Heart right ventricle (tissue), 16 donors: ENCODE measurements at places on chromosomes 1 and 21.

DNA sequence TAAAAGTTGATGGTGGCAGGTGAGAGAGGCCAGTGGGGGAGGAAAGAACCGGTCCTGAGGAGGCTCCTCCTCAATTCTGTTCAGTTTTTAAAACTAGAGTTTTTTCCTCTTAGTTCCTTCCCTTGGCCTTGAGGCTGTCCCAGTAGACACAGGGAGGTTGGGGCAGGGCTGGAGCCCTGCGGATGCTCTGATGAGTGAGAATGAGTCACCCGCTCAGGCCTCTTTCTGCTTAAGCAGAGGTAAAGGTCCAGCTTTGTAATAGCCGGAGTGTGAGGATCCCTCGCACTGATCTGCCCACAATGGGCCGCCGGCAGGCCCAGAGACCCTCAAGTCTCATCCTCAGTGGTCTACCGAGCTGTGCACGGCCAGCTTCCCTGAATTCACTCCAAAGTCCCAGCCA, 49.6 kb upstream of the IRF2BP2 start:
- DNase-seq = no peak

DNA sequence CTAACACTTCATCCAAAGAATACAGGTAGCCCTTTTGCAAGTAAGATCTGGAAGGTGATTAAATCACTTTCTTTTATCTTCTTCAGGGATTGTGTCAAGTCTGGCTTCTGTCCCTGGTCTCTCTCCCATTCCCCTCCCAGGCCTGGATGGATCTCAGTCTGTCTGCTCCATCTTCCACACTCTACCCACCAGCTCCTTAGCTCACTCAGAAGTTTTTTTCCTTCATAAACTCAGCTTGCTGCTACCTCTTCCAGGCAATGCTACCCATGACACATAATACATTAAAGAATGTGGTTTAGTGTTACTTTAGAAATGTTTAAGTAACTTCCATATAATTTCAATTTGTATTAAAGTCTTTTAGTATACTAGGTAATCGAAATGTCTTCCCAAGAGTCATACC, 133.1 kb downstream of the AKT3 start:
- DNase-seq = no peak

DNA sequence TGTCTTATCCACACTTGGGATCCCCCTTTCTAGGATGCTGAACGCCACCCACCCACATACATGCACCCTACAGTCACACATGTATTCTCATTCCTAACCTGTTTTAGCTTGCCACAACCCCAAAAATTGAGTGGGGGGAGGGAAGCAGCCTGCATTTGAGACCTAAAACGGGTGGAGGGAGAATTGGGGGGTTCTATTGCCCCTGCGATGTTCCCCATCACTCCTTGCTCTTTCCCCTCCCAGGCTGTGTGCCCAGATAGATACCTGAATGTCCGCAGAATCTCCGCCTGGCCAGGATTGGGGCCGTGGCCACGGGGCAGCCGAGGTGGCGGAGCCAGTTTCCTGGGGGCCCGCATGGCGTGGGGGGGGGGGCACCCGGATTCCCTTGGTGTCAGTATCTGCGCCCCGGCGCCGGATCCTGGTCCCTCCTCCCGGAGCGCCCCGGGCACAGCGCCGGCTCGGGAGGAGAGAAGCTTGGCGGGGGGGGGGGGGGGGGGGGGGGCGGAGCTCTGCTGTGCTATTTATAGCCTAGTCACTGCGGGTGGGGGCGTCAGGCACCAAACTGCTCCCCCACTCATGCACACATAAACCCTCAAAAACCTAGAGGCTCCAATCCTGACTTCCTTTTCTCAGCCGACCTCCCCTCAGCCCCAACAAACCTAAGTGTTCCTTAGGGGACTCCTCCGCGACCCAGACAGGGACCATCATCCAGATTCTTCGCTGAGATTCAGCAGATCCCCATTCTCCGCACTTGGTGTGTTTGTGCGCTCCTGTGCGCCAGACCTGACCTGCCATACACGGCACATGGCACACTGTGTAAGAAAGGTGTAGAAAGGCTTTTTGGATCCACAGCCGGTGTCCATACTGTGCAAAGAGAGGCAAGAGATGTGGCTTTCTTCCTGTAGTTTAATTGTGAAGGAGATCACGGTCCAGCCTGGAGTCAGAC, 1.9 kb downstream of the ANKRD34A start:
- peak; percentile 38 for DNase-seq

- no peak for DNase-seq
These were observed 741.7 kb downstream of the MATN1 start for GRCh38 chr1:29981586-29982239.

- DNase-seq = no peak
These were observed 69.2 kb downstream of the LMX1A start for GRCh38 chr1:165287329-165287728.

DNA sequence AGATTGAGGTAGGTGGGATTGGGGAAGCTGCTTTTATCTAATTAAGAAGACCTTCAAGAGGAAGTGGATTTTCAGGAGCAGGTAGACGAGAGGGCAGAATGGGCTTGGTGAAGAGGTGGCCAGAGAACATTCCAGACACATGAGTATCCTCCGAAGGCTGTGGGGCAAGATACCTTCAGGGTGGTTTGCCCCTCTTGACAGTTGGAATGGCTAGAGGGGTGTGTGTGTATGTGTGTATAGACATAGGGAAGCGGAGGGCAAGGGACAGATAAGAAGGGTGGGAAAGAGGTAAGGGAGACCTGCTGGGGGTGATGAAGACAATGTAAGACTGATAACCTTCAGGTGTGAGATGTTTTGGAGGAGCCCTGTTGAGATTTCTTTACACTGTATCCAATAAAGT, 46.8 kb upstream of the TSPAN2 start:
- no peak for DNase-seq

- DNase-seq = no peak
These were observed 13.9 kb downstream of the CHD5 start for GRCh38 chr1:6166221-6166620.
